ENCODE measurements at places on chromosomes 11 and 22. TPM values are rescaled to one million over a fixed set of nuclear protein-coding genes. Genes with fewer than 3 reads are reported as not detected.

APOBEC3B gene
- total RNA-seq, result 0.93 TPM

OR2AG1 gene
- total RNA-seq, result 0.05 TPM

DNA sequence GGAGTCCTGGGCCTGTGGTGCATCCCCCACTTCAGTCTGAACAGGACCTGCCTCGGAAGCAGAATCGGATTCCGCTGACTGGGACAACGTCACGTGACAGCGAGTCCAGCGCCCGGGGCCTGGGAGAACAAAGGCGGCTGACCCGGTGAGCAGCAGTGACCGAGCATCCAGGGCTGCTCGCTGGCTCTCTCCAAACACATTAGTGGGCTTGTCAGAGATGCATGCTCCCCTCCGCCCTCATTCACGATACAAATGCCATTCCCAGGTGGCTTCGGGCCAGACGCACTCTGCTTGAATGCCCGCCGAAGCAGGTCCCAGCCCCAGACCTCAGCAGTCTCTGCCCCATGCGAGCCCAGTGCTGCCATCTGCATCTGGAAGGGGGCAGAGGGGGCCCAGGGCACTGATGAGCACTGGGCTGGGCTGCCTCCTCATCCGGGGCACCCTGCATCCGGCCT is 91.0 kb downstream of the WNT7B start:
- ATAC-seq, result no peak

- ATAC-seq, result no peak
These were observed 1013.2 kb downstream of the TBC1D22A start for GRCh38 chr22:47775686-47776085.

- peak; percentile 36 for ATAC-seq
These were observed 450.5 kb upstream of the CCDC90B start for GRCh38 chr11:83736684-83737083.

DNA sequence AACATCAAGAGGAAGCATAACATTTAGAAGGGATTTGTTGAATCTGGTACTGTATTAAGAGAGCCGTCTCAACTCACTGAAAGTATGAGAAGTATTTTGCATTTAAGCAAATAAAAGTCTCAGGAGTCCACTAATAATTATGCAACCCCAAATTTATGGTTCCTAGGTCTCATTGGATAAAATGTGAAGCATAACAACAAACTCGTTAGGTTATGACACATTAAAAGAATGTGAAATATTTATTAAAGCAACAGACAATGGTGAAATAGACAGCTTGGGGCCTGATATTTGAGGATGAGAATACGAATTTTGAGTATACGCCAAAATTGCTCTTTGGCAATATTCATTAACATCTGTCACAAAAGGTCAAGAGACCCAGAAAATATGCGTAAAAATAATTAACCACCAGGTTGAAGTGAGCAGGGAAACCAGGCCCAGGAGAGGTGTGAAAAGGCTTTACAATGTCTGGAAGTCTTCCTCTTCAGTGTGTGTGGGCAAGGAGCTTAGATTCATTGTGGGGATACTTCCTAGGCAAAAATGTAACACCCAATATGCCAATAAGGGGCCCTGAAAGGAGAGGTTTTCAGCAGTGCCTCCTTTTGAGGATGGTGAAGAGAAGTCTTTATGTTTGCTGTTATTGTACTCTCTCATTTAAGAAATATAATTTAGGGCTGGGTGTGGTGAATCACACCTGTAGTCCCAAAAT is 89.2 kb downstream of the FDX1 start:
- ATAC-seq, result no peak
